Thyroid gland (tissue), 4 donors: ENCODE measurements at places on chromosomes 3 and 15. TPM values are rescaled to one million over a fixed set of nuclear protein-coding genes. Genes with fewer than 3 reads are reported as not detected.

DNA sequence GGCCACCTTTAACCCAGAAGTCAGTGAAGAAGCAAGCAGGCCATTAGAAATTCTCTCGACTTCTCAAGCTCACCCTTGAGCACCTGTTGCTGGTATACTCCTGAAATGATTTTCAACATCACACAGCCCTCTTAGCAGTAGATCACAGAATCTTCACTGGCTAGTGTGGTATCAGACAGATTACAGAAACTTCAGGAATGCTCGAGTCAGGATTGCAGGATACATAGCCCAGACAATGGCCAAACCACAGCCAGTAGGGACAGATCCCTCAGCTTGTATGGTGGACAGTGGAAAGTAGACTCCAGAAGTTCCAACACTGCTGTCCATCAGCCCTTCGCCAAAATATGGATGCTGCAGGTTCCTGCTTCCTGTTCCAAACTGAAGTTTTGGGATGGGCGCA is 4.5 kb upstream of the KLHL40 start:
- no peaks in the 10 kb centered on the region for H3K4me1 ChIP-seq
- H3K36me3 ChIP-seq, result no peaks in the 10 kb centered on the region
- no peak for DNase-seq
- H3K4me3 ChIP-seq, result no peak overlapping the region
- no peak overlapping the region for H3K27ac ChIP-seq
- no peaks in the 10 kb centered on the region for H3K27me3 ChIP-seq

GRCh38 chr3:46119709-46120498 is 88.2 kb downstream of the CCR1 start:
- H3K27ac ChIP-seq, result no peak overlapping the region
- no peak for DNase-seq
- no peak overlapping the region for H3K4me3 ChIP-seq

GRCh38 chr15:88624156-88624970 is 3.2 kb downstream of the AEN start:
- peak overlapping the region; percentile 44 for H3K27ac ChIP-seq
- no peak for DNase-seq
- H3K4me3 ChIP-seq, result no peak overlapping the region
- no peaks in the 10 kb centered on the region for H3K27me3 ChIP-seq
- peaks cover 41% of the 10 kb centered on the region for H3K4me1 ChIP-seq
- peaks cover 21% of the 10 kb centered on the region for H3K36me3 ChIP-seq

DNA sequence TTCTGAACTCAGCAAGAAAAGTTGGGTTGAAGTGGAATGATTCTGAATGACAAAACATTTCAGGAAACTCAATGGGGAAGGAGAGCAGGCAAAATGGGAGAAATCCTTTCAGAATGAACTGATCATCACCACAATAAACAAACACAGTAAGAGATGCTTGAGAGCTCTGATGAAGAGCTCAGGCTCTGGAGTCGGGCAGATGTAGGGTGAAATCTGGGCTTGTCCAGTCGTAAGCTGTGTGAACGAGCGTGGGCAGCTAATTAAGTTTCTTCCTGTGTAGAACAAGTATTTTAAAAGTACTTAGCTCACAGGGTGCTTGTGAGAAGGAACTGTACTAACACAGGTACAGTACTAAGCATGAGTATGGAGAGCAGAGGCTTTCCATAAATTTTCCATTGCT is 406.2 kb downstream of the FOXP1 start:
- no peak overlapping the region for H3K27ac ChIP-seq
- H3K4me1 ChIP-seq, result peaks cover 18% of the 10 kb centered on the region
- DNase-seq, result no peak
- no peak overlapping the region for H3K4me3 ChIP-seq
- no peaks in the 10 kb centered on the region for H3K36me3 ChIP-seq
- H3K27me3 ChIP-seq, result no peaks in the 10 kb centered on the region

DNA sequence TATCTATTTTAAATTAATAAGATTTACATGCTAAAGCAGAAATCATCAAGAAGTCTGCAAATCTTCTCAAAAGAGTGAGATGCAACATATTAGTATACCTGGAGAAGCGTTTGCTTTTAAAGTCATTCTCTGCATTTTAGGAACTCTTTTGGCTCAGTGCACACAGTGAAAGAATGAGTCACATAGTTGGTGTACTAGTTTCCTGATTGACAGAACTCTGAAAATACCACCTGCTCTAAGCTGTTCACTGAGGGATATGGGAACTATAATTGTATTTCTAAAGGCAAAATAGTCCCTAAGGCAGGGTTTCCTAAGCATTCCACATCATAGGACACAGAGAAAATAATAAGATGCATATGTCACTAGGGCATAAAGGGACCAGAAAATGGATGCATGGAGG is 838.5 kb downstream of the DIPK2A start:
- no peak overlapping the region for H3K4me3 ChIP-seq
- H3K4me1 ChIP-seq, result no peaks in the 10 kb centered on the region
- H3K36me3 ChIP-seq, result no peaks in the 10 kb centered on the region

- DNase-seq, result no peak
- H3K4me3 ChIP-seq, result no peak overlapping the region
- H3K27me3 ChIP-seq, result no peaks in the 10 kb centered on the region
- H3K36me3 ChIP-seq, result no peaks in the 10 kb centered on the region
Measured at GRCh38 chr3:63940389-63940757, 28.2 kb upstream of the SCAANT1 start.

DNA sequence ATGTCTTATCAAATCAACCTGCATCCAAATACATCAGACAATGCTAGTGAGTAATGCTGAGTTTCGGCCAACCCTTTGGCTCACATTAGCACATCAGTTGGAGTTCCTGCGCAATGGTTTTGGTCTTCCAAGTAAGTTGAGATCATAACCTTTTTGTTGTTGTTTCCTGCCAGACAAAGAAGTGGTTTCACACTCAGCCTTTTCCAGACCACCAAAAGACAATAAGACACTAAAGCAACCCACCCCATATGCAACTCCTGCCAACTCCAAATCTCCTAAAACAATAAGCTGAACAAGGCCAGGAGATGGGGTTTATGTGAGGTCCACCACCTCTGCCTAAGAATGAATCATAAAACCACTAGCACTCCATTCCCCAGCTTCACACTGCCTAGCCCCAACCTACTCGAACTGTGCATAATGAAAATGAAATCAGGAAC is 177.0 kb downstream of the ERC2 start:
- H3K36me3 ChIP-seq, result no peaks in the 10 kb centered on the region
- H3K4me3 ChIP-seq, result no peak overlapping the region
- H3K27me3 ChIP-seq, result no peaks in the 10 kb centered on the region
- H3K27ac ChIP-seq, result no peak overlapping the region
- no peaks in the 10 kb centered on the region for H3K4me1 ChIP-seq

The CFAP44 gene
- total RNA-seq, result 7.9 TPM

DNA sequence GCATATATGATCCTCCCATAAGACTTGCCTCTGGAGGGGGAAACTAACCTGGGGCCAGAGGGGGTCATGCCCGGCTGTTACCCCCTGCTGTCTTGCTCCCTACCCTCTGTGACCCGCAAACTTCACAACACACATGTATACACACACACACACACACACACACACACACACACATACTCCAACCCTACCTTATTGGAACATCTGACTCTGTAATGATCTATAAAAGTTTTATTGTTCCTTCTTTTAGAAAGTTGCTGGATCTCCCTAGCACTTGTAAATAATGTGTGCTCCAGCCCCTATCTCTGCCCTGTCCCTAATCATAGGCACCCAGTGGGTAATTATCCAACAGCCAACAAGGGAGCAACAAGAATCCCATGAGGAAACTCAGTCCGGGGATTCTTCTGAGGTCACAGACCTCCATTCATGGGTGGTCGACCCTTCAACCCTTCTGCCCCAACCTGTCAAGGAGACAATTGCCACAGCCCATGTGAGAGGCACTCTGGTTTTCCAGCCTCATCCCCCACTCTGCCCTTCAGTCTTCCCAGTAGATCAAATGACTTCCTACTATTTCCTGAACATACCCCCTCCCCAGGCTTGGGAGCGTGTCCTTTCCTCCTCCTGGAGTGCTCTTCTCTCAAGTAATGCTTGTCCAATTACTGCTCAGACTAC is 14.0 kb upstream of the TPM1 start:
- no peaks in the 10 kb centered on the region for H3K27me3 ChIP-seq
- no peak overlapping the region for H3K4me3 ChIP-seq
- DNase-seq, result no peak
- no peaks in the 10 kb centered on the region for H3K4me1 ChIP-seq
- H3K27ac ChIP-seq, result no peak overlapping the region

GRCh38 chr3:42632146-42632545 is 21.4 kb upstream of the ZBTB47 start:
- no peak overlapping the region for H3K27ac ChIP-seq
- no peaks in the 10 kb centered on the region for H3K4me1 ChIP-seq
- no peak for DNase-seq
- H3K4me3 ChIP-seq, result no peak overlapping the region
- H3K36me3 ChIP-seq, result peaks cover 61% of the 10 kb centered on the region

DNA sequence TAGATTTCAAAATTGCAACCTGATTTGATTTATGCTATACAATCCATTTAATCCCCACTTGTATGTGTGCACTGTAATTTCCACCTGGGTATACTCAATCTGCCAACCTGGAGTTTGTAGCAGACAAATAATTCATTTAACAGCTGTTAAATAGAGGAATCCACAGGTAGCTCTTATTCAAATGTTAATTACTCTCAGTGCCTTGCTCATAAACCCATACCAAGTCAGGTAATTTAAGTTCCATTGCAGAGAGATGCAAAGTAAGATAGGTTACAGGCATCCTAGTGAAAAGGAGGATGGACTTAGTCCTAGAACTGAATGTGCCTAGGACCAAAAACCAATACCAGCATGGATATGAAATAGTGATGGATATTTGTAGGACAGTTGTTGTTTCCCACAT is 674.2 kb downstream of the TBL1XR1 start:
- H3K27me3 ChIP-seq, result no peaks in the 10 kb centered on the region
- H3K27ac ChIP-seq, result no peak overlapping the region
- no peaks in the 10 kb centered on the region for H3K4me1 ChIP-seq
- no peak for DNase-seq

DNA sequence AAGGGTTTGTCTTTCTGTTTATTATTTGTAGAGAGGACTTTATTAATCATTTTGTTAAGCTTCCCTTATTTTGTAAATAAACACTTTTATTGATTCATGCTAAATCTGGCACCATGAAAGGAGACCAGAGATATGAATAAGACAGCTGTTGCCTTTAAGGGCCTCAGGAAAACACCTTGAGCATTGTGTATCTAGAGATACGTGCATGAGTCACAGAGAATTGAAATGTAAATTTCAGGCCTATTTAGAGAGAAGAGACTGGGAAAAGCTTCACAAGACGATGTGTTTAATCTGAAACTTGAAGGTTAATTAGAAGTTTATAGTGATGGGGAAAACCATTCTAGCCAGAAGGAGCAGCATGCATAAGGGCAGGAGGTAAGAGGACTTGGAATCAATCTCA is 28.6 kb upstream of the UTS2B start:
- no peaks in the 10 kb centered on the region for H3K27me3 ChIP-seq
- DNase-seq, result no peak

The GPR62 gene
- not detected for total RNA-seq

The TP63 gene
- not detected for total RNA-seq

DNA sequence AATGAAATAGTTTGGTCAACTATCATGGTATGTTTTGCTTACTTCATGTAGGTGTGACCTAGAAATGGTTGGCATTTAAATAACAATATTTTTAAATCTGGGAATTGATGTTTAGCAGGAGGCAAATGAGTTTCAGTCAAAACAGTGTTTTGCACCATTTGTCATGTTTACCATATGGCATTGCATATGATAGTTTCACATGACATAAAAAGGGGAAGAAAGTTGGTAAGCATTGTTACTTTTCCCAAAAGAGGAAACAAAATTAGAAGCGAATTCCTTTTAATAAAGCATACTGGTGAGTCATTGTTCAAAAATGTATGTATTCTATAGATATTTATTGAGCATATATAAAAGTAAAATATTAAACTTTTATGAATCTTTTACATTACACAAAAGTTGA is 2.3 kb downstream of the RNF13 start:
- no peaks in the 10 kb centered on the region for H3K27me3 ChIP-seq
- H3K27ac ChIP-seq, result peak overlapping the region; percentile 100
- H3K36me3 ChIP-seq, result no peaks in the 10 kb centered on the region

DNA sequence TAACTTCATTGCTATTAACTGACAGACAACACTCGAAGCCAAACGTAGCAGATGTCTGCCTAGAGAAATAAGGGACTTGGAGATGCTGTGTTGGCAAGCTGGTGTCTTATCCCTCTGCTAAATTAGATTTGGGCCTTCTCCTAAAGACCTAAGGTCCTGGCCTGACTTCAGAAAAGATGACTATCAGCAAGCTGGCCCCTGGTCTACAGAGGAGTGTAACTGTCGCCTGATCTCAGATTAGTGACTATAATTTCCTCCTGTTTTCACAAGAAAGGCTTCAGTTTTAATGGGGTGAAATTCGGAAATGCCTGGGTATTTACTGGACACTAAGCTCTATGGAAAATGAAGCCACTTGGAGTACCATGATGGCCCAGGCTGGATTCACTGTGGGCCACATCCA is 53.1 kb upstream of the SLC7A14 start:
- H3K4me1 ChIP-seq, result peaks cover 27% of the 10 kb centered on the region
- DNase-seq, result no peak
- H3K36me3 ChIP-seq, result no peaks in the 10 kb centered on the region
- no peak overlapping the region for H3K27ac ChIP-seq

- H3K36me3 ChIP-seq, result no peaks in the 10 kb centered on the region
- H3K27ac ChIP-seq, result no peak overlapping the region
- H3K4me1 ChIP-seq, result no peaks in the 10 kb centered on the region
Measured at GRCh38 chr3:67916353-67916752, 261.9 kb upstream of the SUCLG2 start.

DNA sequence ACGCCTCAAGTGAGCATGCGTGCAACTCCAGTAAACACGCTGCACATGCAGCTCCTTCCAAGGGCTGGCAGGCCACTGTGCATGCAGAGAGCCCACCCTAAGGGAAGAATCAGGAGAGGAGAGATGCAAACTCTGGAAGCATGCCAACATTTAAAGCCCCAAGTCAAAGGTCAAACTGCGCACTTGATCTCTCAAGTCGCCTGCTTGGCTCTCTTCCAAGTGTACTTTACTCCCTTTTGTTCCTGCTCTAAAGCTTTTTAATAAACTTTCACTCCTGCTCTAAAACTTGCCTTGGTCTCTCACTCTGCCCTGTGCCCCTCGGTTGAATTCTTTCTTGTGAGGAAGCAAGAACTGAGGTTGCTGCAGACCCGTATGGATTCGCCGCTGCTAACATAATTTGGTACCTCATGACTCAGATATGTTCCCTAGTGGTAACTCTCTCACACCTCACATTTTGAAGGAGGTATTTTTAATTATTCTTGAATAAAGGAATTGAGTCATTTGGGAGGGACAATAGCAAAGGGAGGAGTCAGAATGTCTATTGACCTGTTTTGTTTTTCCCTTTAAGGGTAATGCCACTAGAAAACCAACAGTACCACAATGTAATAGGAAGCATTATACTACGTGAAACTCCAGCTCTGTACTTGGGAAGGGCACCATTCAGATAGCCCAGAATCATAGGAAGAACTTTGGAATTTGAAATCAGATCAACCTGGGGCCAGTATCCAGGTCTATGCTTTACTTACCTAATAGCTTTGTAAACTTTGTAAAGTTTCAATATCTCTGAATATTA is 19.6 kb upstream of the DGKG start:
- H3K4me1 ChIP-seq, result peaks cover 17% of the 10 kb centered on the region
- peak overlapping the region; percentile 34 for H3K27ac ChIP-seq
- no peaks in the 10 kb centered on the region for H3K36me3 ChIP-seq
- DNase-seq, result peak; percentile 47
- no peaks in the 10 kb centered on the region for H3K27me3 ChIP-seq

The IQCH gene
- total RNA-seq, result 13.7 TPM

- no peaks in the 10 kb centered on the region for H3K4me1 ChIP-seq
- no peaks in the 10 kb centered on the region for H3K27me3 ChIP-seq
- no peak overlapping the region for H3K4me3 ChIP-seq
- no peak overlapping the region for H3K27ac ChIP-seq
- no peak for DNase-seq
Measured at GRCh38 chr3:121979734-121980449, 42.2 kb downstream of the ILDR1 start.

- DNase-seq, result no peak
- H3K27ac ChIP-seq, result no peak overlapping the region
- no peaks in the 10 kb centered on the region for H3K4me1 ChIP-seq
Measured at GRCh38 chr3:61139686-61140085, 111.6 kb downstream of the FHIT start.
